A549 treated with Mapracorat at 1 μM for 4 hours (cell line): ENCODE measurements at places on chromosomes 4 and X. TPM values are rescaled to one million over a fixed set of nuclear protein-coding genes. Genes with fewer than 3 reads are reported as not detected.

The BANK1 gene
- 0.63 to 1.8 TPM (median 0.93 TPM) in 5 replicates for total RNA-seq

The HSFX1 gene
- total RNA-seq: 0.09 to 0.53 TPM (median 0.24 TPM) in 5 replicates

The ZFX gene
- total RNA-seq: 7.8 to 9.0 TPM (median 8.2 TPM) in 5 replicates

The CT47A1 gene
- not detected in 5 replicates for total RNA-seq

The ADH7 gene
- not detected in 5 replicates for total RNA-seq

The NDP gene
- total RNA-seq: not detected in 5 replicates

The TMEM192 gene
- 6.8 to 8.7 TPM (median 7.7 TPM) in 5 replicates for total RNA-seq

The MID1IP1 gene
- total RNA-seq: 21.5 to 35.1 TPM (median 30.3 TPM) in 5 replicates
